ENCODE measurements at places on chromosomes 12 and 14.

- DNase-seq = no peak
Observed at GRCh38 chr14:74594606-74595005, 17.4 kb downstream of the LTBP2 start.

- no peak for DNase-seq
Observed at GRCh38 chr12:102957339-102958050, at the start of gene ASCL1. Gene ASCL1 (plus strand): TSS chr12:102957674. CDS start chr12:102958245, 571 bp downstream.

GRCh38 chr12:103415681-103416080 lies 80.1 kb downstream of the C12orf42 start:
- DNase-seq = no peak

DNA sequence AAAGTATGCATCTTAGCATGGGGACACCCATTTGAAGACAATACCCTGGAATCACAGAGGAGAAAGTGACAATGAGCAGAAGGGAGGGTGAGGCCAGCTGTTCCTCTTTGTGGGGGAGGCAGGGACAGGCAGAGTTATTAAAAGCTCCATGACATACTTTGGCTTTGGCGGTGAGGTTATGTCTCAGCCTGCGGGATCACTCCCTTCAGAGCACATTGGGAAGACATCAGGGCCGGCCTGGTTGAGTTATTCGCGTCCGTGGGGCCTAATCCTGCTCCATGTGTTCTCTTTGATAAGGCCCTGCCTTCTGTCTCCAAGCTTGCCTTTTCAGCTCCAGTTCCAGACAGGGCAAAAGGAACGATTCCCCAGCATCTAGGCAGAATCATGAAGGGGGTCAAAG lies 98.8 kb upstream of the NTF3 start:
- DNase-seq = no peak

GRCh38 chr12:104133321-104133720 lies 4.7 kb downstream of the NFYB start:
- DNase-seq = no peak

DNA sequence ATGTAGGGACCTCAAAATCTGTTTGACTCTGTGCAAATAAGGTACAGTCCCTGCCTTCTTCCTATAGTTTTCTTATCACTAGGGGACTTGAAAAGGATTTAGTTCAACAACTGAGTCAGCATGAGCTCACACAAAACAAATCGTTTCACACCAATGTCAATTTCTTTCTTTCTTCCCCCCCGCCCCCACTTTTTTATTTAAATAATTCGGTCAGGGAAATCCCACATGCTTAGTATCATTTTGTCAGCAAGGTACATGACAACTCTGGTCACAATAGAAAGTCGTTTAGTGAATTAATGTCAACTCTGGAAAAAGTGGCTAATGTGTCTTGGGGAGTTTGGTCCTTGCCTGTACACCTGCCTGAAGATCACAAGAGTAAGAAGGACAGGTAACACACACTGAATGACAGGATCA lies 232.2 kb upstream of the PLEKHG7 start:
- DNase-seq = no peak

DNA sequence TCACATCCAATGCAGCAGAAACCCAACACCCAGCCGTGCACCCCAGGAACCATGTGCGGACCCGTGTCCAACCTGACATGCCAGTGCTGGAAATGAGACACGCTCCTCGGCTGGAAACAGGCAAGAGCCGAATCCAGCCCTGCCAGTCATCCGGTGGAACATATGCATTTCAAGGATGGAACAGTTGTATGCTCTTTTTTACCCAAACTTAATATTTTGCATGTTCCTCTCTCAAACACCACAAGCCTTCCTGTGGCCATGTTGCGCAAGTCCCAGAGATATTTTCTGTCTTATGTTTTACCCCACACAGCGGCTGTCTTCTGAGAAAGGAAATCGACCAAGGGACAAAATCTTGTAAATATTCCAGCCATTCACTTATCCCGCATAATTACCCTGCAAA lies 196.9 kb downstream of the BCL11B start:
- DNase-seq = peak; percentile 53

DNA sequence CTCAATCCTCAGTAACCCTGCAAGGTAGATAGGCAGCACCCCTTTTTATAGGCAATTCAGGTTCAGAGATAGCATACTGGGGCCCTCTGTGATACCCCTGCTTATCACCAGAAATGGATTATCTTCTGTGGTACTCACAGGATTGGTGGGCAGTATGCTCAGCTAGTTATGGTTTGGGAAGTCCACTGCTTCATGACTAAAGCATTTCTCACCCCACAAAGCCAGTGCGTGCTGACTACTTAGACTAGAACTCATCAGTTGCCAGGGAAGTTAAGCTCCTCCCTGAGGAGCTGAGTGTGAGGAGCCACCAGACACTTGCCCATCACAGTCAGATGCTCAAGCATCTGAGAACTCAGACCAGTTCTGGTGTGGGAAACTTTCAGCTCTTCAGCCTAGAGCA lies 76.3 kb downstream of the SCAF11 start:
- no peak for DNase-seq

GRCh38 chr12:68279227-68280054 lies 26.0 kb upstream of the IL22 start:
- DNase-seq = no peak

GRCh38 chr12:117968826-117969659 lies at the start of gene KSR2:
Gene KSR2 (minus strand): TSS chr12:117968990. CDS start chr12:117968255, 735 bp downstream.
- DNase-seq = no peak

- no peak for DNase-seq
Observed at GRCh38 chr14:22482782-22483553, 106.1 kb downstream of the DAD1 start.

DNA sequence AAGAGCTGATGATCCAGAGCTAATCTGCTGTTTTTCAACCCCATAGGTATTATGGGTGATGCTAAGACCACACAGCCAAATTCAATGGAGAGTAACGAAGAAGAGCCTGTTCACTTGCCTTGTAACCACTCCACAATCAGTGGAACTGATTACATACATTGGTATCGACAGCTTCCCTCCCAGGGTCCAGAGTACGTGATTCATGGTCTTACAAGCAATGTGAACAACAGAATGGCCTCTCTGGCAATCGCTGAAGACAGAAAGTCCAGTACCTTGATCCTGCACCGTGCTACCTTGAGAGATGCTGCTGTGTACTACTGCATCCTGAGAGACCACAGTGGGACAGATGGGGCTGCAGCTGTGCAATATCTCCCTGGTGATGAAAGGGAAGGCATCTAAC lies 386.0 kb downstream of the DAD1 start:
- no peak for DNase-seq

DNA sequence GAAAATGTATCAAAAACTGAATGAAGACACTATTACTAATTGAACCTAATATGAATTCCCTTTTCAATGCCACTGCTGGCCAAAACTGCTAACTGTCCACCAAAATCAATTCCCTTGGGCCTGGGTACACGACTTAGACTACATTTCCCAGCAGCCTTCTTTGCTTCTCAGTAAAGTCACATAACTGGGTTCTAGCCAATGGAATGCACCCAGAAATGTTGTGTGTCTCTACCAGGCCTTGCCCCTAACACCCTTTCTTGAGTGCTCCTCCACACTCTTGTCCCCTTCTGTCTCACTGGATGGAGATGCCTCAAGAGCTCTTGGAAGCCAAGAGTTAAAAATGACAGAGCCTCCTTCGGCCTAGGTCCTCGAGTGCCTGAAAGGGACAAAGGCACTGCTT lies 156.8 kb downstream of the PPM1H start:
- no peak for DNase-seq

DNA sequence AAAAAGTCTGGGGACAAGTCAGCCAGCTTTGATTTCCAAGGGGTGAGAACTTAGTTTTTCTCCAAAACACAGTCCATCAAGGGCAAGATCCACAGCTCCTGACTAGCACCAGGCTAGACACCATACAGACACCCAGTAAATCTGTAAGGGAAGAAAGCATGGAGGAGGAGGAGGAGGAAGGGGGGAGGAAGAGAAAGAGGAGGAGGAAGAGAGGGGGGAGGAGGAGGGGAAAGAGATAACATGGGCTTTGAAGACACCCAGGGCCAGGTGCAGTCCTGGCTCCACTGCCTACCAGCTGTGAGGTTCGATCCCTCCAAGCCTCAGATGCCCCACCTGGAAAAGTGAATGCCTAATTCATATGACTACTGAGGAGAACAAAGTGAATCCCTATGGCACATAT lies 18.3 kb downstream of the KDM2B start:
- no peak for DNase-seq

DNA sequence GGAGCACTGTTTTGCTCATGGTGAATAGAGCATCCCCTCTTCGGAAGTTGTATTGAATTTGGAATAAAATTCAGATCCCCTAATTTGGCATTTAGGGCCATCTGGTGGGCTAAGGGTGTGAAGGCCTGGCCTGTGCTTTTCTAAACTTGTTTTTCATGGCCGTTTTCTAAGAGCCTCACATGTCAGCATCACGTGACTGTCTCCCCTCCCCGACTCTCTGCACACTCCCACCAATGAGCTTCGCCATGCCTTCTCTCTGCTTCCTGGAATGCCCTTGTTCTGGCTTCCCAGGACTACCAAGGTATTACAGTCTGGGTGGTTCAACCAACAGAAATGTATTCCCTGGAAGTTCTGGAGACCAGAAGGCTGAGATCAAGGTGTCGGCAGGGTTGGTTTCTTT lies 85.3 kb downstream of the PRIMA1 start:
- no peak for DNase-seq

DNA sequence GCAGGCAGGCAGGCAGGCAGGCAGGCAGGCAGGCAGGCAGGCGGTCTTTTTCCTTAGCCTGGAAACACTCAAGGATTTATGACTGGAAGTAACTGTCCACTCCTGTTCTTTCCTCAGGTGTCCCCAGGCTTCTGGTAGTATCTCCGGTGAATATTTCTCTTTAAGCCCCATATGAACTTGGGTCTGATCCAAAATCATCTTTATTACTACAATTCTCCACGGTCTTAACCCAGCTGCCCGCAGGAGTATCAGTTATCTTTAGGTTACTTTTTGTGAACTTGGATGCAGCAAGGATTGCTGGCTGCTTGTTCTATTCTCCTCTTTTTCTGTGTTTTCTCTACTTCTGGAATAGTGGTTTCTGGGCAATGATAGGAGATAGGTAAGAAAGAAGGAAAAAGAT lies 3.3 kb downstream of the CSRNP2 start:
- DNase-seq = no peak

DNA sequence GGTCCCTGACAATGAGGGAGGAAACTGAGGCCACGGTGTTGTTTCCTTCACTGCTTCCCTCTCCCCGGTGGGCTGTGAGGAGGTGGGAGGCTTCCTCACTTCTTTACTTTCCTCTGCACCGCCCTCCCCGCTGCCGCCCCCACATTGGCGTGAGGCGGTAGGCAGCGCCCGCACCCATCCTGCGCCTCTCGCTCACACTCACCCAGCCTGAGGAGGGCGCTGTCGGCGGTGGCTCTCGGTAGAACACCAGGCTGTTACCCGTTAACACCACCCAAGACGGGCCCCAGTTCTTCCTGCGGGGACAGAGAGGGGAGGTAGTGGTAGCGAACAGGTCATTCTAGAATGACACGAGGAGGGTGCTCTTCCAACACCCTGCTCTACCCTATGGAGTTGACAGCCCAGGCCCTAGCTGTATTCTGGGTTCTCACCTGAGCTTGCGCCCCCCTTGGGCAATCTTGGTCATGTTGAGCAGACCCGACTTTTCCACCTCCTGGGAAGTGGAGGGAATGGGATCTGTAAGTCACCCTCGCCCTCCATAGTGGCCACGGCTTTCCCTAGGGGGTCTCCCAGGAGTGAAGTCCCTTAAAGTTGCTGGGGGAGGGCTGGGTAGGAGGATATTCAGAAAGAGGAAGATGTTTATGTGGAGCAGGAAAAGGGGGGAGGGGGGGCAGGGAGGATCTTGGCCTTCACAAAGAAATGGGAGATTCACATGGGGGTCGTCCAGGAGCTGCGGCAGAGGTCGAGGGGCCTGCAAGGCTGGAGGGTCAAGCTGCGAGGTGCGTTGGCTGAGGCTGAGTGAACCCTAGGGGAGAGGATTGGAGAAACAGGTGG lies 3.3 kb downstream of the ARHGAP9 start:
- no peak for DNase-seq

GRCh38 chr12:131384544-131384855 lies 326.4 kb upstream of the SFSWAP start:
- no peak for DNase-seq

DNA sequence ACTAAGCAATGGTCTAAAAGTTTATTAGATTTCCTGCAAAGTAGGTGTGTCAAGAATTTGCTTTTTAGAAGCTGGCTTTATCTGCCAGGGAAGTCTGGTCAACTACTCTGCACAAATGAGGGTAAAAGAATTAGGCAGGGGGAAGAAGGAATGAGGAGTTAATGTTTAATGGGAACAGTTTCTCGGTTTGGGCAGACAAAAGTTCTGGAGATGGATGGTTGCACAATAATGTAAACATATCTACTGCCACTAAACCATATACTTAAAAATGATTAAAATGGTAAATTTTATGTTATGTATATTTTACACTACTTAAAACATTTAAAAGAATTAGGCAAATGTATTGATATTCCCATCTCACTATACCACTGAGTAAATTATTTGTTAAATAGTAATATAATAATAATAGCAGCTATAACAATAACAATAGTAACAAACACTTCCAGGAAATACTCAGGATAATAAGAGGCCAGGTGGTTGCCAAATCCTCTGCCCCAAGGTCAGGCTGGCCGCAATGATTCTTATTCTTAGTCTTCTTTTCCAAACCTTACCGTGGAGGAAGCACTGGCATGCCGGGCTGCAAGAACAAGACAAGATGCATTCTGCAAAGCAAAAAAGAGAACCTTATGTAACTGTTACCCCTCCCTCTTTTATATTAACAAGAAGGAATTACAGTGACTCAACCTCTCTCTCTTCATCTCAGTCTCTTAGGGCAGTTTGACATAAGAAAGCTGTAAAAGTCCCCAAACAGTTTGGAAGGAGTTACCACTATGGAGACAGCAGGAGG lies 13.9 kb downstream of the CS start:
- peak; percentile 46 for DNase-seq

DNA sequence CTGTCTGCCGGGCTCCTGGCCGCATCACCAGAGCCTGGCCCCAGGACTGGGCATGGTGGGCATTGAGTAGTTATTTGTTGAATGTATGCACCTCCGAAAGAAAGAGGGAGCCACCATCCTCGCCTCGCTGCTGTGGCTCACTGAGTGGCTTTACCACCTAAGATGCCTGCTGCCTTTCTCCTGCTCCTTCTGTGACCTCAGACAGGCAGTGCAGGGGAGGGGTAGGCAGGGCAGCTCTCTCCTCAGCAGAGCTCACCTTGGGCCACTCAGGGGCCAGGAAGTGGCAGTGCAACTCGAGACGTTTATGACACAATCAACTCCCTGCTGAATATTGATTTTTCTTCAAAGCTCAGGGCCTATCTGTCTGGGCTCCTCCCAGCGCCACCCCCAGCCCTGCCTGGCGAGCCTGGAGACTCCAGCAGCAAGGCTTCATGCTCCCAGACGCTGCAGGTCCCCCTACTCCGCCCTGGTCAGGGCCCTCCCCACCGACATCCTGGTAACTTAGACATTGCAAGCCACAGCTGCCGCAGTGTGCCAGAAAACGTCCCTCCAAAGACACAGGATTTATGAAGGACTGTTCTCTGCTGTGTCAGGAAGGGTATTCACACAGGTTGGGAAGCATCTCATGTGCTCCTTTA lies 84.3 kb upstream of the DIO3 start:
- no peak for DNase-seq
